ENCODE measurements at places on chromosomes 5 and 9.

DNA sequence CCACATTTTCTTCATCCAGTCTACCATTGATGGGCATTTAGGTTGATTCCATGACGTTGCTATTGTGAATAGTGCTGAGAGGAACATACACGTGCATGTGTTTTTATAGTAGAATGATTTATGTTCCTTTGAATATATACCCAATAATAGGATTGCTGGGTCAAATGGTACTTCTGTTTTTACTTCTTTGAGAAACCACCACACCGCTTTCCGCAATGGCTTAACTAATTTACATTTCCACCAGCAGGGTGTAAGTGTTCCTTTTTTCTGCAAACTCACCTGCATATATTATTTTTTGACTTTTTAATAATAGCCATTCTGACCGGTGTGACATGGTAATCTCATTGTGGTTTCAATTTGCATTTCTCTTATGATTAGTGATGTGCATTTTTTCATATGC is 82.2 kb upstream of the RFX3 start:
- no peak for DNase-seq

- peak; percentile 18 for DNase-seq
Measured at GRCh38 chr5:133373121-133373870, 239.0 kb downstream of the FSTL4 start.

GRCh38 chr9:130017076-130017475 is 25.9 kb downstream of the FNBP1 start:
- no peak for DNase-seq

GRCh38 chr5:135324897-135325650 is 74.0 kb downstream of the MACROH2A1 start:
- DNase-seq, result no peak

DNA sequence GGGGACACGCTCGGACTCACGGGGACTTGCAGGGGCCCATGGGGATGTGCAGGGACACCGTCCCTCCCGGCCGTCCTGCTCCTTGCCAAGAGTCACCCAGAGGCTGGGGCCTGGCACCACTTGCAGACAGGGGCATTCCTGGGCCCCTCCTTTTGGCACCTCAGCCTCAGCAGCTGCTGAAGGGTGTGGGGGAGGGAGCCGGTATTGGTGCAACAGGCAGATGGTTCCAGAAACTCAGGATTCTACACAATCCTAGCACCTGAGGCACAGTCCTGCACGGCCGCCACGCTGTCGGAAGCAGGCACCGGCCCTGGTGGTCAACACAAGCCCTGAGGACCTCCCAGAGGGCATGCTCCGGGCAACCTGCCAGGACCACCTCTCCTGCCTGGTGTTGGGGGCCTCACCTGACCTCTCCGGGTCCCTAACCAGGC is 19.3 kb upstream of the SLC12A7 start:
- DNase-seq, result no peak

- peak; percentile 80 for DNase-seq
Measured at GRCh38 chr5:73312146-73312871, 136.3 kb downstream of the FOXD1 start.

DNA sequence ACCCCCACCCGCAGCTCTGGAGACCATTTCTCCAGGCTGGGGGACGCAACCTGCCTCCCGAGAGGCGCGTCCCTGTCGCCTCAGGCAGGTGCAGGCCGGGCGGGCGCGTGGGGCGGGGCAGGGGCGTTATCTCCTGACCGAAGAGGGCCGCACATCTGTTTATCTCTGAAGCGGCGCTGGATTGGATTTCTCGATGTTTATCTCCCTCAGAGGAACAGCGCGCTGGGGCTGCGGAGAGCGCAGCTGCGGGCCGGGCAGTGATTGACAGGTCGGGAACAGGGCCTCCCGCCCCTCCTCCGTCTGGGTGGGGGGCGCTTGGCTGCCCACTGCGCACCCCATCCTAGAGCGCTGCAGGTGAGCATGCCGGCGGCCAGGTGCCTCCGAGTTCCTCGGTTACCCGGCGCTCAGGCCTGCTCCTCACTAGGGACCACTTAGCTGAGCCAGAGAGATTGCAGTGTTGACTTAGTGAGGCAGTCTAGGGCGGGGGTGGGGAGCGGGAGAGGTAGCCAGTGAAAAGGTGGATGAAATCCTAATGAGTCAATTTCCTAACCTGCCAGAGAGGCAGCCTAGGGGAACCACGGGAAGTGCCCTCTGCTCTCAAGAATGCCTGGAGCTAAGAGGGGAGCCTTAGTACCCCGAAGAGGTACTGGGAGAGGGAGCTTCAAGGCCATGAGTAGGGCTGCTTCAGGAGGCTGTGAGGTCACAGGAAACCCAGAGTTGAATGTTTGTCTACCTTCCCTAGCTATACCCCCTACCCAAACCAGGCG is 39.6 kb upstream of the TIFAB start:
- DNase-seq, result no peak

GRCh38 chr5:107539726-107540330 is 130.9 kb downstream of the EFNA5 start:
- DNase-seq, result no peak

- DNase-seq, result no peak
Measured at GRCh38 chr9:35193762-35194161, 32.0 kb downstream of the UNC13B start.

GRCh38 chr9:281741-282645 is 67.3 kb downstream of the DOCK8 start:
- DNase-seq, result no peak

DNA sequence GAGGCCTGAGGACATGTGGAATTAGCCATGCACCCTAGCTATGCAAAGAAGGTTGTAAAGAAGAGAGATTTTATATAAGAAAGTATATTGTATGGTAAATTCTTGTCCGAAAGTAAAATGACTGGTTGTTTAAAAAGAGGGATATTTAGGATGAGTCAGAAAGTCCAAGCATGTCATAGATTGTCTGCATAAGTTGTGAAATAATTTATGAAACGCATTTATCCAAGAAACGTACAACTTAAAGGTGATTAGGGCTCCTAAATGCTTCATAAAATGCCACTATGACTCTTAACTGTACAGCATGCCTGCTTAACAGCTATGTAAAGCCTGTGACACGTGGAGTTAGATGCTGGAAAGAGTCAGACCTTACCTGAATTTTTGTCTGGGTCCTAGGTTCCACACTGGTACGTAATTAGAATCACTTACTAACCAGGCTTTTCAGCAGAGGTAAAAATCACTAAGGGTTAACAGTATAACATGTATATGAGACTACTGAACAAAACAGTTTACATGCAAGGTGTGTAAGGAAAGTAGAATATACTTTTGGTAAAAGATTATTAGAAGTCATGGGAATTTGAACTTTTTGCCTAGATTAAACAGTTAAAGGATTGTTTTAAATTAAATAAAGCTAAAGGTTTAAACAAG is 37.0 kb upstream of the ARL15 start:
- DNase-seq, result no peak

DNA sequence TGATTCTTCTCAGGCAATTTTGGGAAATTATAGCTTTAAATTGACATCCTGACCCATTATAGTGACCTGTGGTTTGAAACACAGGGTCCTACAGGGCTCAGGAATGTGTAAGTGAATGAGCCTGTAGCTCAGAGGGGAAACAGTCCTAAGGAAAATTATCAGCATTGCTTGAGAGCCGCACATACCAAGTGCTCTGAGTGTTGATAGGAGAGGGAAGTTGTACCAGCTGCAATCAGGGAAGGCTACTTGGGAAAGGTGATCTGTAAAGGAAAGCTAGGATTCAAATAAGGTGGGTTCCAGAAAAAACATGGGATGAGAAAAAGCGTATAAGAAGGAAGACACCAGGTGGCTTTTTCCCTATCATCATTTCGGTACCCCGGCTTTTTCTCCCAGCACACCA is 4.4 kb upstream of the SLC25A51 start:
- no peak for DNase-seq

GRCh38 chr5:68087866-68088265 is 127.7 kb upstream of the PIK3R1 start:
- peak; percentile 25 for DNase-seq

DNA sequence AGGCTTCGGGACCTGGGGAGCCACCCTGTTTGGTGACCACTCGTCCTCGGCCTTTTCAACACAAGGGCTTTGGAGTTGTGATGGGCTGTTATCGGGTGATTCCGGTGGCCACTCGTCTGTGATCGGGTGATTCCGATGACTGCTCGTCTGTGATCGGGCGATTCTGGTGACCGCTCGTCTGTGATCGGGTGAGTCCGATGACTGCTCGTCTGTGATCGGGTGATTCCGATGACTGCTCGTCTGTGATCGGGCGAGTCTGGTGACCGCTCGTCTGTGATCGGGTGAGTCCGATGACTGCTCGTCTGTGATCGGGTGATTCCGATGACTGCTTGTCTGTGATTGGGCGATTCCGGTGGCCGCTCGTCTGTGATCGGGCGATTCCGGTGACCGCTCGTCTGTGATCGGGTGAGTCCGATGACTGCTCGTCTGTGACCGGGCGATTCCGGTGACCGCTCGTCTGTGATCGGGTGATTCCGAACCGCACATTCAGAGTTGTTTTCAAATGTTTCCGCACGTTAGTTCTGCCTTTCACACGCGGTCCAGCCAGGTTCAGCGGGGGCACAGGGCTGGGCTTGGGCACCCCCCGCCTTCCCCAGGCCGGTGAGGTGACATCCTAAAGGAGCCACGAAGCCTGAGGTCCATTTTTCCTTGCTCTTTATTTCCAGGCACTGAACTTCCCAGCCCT is 30.3 kb downstream of the TPPP start:
- no peak for DNase-seq

DNA sequence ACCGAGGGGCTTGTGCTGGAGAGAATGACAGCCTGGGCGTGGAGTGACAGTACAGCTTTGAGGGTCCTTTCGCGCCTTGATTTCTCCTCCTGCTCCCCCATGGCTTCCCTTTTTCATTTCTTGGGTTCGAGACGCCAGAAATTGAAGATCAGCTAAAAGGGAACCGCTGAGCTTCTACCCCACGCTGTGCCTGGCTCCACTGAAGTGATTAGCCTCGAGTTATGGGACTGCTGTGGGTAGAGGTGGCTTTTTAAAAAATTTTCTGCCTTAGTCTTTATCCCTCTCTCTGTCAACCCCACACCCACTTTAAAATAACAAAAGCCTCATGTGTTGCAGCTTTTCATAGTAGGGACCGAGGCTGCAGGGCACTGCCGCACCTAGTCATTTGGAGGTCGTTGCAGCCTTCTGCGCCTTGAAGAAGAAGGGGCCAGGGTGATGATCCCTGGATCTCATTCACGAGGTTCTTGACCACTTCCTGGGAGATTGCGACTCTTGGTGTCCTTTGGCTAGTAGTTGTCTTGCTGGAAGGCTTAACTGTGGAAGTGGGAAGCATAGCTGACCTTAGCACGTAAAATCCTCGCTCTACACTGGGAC is 603 bp downstream of the PPIP5K2 start:
- no peak for DNase-seq

DNA sequence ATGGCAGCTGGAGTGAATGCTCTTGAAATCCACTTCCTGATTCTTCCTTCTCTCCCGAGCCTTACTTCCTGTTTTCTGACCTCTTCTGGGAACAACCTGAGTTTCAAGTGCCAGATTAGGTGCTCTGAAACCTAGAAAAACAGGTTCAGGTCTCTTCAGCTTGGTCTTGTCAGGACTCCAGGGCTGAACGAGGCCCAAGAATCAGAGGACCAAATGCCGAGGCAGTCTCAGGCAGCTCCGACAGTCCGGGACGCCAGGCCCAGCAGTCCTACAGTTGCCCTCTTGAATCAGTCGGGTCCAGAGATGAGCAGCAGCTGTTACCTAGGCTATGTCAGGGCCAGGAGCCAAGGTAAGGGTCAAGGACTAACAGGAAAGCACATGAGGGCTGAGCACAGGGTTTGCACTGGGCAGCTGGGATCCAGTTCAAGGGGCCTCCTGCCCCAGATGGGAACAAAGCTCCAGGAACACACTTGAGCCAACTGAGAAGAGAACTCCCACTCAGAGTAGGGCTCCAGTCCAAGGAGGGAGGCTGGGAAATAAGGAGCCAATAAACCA is 38.3 kb upstream of the ADRA1B start:
- DNase-seq, result no peak

GRCh38 chr9:91256235-91256634 is 105.5 kb downstream of the AUH start:
- no peak for DNase-seq

DNA sequence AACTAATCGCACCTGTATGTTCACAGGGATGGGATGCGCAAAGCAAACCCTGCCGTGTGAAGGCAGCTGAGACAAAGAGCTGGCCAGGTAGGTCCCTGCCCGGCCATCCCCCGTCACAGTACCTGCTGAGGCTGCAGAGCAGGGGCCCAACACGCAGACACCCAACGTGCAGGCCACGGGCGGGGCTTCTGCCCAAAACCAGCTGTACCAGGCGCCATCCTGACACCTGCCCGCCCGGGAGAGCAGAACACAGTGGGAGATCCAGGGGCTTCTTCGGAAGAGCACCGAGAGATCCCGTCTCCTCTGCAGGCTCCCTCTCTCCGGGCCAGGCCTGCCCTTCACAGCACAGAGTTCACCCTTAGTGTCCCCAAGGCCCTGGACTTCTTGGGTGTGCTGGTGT is 28.4 kb downstream of the ABO start:
- DNase-seq, result no peak

DNA sequence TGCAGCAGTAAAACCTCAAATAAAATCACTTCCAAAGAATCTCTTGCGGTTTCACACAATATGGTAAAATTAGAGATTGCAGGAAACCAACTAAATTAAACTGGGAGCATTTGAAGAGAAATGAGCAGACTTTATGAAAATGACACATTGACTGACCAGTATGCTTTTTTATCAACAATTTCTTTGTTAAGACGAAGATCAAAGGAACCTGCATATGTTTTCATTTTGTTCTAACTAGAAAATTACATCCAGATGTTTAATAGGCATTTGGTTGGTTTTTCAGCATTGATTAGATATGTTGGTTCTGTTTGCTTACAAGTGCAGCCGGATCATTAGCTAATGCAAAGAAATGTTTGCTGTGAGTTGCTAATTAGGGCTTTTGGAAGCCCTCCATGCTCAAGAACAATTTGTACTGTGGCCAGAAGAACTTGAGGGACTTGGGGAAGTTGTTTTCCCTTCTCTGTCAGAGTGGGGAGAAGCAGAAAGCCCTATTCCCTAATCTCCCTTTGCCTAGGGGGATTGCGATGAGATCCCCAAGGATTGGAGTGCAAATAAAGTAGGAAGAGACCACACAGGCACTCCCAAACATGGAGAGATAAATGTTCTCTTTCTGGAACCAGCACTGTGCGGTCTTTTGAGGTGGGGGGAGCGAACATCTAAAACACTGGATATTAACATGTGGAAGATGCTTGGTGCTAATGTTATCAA is 4.5 kb upstream of the TLE1 start:
- no peak for DNase-seq

DNA sequence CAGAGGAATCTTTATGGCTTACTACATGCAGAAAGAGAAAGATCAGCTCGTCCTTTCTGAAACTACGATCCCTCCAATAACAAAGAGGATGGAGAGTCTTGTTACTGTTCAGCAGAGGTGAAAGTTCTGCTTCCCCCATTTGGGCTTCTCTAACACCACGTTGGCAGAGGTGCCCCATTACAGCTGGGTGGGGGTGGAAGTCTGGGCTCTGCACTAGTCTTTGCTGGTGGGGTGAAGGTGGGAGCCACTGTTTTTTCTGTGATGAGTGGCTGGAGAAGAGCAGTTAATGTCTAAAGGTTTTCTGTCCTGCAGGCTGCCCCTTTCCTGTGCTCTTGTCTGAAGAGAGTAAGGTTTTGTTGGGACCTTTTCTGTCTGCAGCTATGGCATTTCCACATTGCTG is 64.7 kb upstream of the OTULINL start:
- no peak for DNase-seq
